ENCODE measurements at places on chromosomes 5 and 9. TPM values are rescaled to one million over a fixed set of nuclear protein-coding genes. Genes with fewer than 3 reads are reported as not detected.

DNA sequence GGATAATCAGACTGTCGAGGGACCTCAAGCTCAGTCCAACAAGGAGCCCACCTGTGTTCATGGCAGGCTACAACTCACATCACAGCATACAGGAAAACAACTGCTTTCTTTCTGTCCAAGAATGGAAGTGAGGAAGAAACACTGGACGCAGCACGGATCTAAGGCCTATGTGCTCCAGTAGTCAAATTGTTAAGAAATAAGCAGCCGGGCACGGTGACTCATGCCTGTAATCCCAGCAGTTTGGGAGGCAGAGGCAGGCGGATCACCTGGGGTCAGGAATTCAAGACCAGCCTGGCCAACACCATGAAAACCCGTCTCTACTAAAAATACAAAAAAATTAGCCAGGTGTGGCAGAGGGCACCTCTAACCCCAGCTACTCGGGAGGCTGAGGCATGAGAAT lies 427.8 kb downstream of the BNC2 start:
- peak; percentile 50 for DNase-seq

DNA sequence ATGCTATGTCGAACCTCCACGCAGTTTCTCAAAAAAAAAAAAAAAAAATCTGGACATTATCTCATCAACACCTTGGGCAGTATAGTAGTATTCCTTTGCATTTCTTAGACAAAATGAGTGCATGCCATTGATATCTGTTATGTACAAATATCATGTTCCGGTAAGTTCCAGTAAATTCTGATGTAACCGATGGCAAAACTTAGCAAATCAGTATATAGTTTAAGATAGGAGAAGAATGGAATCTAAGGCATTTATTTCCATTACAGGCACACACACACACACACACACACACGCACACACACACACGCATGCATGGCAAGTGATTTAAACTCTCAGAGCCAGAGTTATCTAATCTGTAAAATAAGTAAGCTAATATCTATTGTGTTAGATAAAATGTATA lies 356.5 kb upstream of the TUSC1 start:
- DNase-seq: peak; percentile 2

GRCh38 chr5:16679863-16680262 lies 63.1 kb upstream of the RETREG1 start:
- no peak for DNase-seq

DNA sequence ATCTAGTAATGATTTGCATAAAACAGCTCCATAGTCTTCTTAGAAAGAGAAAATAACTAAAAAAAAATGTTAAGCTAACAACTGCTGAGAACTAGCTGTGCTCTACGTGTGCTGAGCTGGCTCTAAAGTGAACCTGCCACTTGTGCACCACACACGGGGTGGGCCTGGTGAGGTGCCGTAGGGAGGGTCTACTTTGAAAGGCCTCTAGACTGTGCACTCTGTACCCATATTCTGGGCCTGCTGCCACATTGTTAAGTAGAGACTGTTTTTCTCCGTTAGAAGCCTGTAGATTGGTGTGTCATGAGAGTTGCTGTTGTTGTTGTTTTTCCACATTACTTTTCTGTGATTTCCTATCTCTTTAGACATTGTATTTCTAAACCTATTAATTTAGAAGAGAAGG lies 93.9 kb downstream of the CD180 start:
- no peak for DNase-seq

DNA sequence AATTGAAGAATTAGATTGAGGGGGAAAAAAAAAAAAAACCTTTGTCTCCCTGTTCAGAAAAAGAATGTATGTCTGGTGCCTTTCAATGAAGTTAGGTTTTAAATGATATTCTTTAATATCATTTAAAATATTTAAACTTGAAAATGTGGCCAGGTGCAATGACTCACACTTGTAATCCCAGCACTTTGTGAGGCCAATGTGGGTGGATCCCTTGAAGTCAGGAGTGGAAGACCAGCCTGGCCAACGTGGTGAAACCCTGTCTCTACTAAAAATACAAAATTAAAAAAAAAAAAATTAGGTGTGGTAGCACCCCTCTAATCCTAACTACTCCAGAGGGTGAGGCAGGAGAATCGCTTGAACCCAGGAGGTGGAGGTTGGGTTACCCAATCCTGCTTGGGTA lies 111.1 kb upstream of the RASA1 start:
- no peak for DNase-seq

GRCh38 chr5:137616046-137616445 lies 116.9 kb upstream of the SPOCK1 start:
- no peak for DNase-seq

DNA sequence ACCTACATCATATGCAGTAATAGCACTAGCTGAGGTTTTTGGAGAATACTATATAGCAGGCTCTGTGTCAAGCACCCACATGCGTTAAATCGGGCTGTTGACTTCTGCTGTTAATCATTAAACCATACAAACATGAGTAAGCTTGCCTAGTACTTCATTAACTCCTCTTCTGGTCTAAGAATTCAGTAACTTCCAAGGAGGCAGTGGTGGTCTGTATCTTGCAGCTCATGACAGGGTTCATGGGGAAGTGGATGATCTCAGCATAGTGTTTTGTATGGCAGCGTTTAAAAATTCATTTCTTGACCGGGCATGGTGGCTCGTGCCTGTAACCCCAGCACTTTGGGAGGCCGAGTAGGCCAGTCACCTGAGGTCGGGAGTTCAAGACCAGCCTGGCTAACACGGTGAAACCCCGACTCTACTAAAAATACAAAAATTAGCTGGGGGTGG lies at the start of gene HAVCR1:
Gene HAVCR1, minus strand, starts transcription at position 24 of the 447 bp plus-strand sequence. CDS start 1,173 bp downstream, outside the sequence.
- no peak for DNase-seq

GRCh38 chr5:159449925-159450324 lies 119.6 kb upstream of the IL12B start:
- DNase-seq: no peak

- DNase-seq: no peak
These were observed 31.4 kb downstream of the GNAQ start for GRCh38 chr9:78000221-78000620.

DNA sequence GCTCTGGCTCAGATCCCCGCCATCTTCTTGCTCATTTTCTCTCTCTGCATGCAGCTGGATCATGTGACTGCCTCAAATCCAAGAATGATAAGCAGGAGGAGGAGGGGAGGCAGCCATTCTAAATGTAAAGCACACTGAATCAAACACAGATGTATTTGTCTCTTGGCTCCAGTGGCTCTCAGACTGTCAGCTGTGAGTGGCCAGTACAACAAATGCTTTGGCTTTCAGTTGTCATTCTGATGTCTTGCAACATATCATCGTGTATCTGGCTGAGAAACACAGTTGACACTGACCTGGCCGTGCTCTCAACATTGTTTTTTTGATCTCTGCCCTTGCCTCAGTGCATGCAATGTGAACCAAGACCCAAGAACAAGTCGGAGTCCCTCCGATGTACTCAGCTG lies 233.1 kb downstream of the ADAMTSL1 start:
- no peak for DNase-seq

- DNase-seq: peak; percentile 61
These were observed 2.1 kb upstream of the TPM2 start for GRCh38 chr9:35691757-35692301.

DNA sequence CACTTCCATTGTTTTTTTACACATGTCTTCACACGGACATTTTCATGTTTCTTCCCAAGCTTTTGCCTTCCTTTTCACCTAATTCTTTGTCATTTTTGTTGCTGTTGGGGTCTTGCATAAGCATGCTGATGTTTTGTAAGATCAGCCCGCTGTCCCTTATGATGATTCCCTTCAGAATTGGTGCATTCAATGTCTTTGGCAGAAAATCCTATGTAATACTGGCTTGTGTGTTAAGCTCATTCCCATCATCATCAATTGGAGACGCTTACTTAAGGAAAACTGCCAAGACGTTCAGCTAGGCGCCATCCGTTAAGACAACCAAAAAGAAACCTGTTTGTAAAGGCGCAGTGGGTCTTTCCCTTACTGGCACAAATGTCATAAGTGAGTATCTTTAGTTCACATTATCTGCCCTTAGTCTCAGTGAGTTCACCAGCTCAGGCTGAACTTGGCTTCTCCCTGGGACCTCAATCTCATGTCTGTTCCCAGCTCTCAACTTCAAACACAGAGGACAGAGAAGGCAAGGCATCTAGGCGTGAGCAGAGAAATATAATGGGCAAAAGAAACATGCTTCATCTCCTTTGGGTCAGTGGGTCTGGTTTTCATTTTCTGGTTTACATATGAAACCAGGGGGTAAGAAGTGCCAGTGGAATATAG lies 97.9 kb downstream of the EFNA5 start:
- DNase-seq: no peak

The OR2K2 gene
- 2.2 TPM for total RNA-seq

The SHISAL2B gene
- not detected for total RNA-seq

The PCDHGB6 gene
- 9.1 TPM for total RNA-seq

The SLC34A3 gene
- not detected for total RNA-seq

The TMEM215 gene
- 3.1 TPM for total RNA-seq

The AHRR gene
- total RNA-seq: 18.3 TPM

The MCIDAS gene
- total RNA-seq: not detected

All from umbilical cord (tissue), 2 donors.